ENCODE measurements at places on chromosomes 2 and 18.
A peak's percentile ranks its signal among the peaks of the same experiment; 100 is the strongest.

DNA sequence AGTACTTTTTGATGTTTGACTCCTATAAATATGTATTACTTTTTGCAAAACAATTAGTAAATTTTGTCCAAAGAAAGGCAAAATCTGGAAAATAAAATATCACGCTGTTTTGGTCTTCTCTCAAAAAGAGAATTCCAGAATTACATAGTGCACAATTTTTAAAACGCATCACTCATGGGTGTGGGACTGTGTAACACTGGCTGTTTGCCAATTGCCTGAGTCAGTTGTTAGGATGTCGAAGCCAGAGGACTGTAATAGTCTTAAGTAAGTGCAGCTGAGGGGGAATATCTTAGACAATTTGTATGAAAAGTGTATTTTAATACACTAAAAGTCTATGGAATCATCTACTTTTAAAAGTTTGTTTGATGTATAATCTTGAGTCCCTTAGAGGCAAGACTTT is 24.1 kb upstream of the EPHA4 start:
- DNase-seq = peak; percentile 10

DNA sequence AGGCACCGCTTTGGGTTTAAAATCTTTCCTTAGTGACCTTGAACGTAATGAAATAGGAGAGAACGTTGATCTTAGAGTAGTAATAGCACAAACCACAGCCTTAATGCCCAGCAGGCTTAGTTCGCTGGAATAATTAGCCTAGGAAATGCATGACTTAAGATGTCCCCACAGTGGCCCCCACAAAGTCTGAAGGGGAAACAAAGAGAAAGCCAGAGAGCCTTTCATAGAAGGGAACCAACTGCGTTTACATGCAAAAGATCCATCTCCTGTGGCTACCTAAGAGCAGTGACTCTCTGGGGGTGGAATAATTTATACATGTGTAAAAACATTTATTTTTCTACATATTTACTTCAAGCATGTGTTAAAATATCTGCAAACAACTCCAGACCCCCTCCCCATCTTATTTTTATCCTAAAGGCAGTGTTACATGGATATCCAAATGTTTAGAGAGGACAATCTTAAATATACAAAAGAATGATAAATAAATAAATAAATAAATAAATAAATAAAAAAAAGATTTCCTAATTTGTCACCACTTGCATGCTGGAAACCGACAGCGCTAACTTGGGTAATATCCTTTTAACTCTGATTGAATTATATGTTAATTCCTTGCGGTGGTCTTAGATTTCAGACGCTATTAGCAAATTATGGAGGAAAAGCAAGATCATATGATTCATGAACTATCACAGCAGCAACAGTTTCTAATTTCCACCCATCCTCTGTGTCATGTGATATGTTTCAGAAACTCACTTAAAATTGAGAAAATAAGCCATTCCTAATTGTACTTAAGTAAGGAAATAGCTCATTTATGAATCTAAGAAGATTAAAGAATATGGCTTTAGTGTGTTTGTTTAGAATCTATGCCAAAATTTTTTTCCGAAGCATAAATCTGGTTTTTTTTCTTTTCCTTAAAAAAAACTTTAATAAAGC is 23.4 kb upstream of the CYP1B1 start:
- DNase-seq = no peak

DNA sequence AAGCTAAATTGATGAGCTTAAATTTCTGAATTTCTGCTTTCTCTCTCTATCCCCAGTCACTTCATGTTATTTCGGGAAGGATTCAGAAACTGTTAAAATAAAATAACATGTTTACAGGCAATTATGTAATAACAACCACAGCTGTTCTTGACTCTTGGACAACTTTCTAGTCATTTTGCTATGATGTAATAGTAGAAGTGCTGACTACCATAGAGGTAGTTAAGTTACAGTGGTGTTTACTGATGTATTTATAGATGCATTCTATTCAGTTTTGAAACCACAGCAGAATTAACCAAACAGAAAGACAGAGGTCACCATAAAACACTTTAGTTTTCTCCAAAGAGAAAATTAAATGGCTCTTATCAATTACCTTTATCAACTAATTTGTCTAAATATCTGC is 1292.0 kb upstream of the CHAC2 start:
- DNase-seq = no peak

GRCh38 chr2:224287531-224287930 is 114.4 kb downstream of the FAM124B start:
- no peak for DNase-seq

- no peak for DNase-seq
Observed at GRCh38 chr2:183773775-183774174, 649.5 kb downstream of the NUP35 start.

DNA sequence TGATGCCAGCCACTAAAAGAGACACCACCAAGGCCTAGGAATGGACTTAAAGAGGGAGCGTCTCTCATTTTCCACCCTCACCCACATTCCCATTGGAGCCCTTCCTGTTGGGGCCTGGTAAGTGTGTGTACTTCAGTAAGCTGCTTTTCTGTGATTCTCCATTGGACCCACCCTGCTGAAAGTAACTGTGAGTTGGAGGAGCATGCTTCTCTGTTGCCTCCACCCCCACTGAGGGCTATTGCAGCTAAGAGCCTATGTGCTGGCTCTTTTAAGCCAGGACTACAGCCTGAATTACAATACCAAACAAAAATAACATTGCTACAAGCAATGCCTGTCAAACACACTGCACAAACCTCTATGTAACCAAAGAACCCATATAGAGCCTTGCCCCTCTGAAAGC is 81.1 kb downstream of the TRABD2A start:
- no peak for DNase-seq

DNA sequence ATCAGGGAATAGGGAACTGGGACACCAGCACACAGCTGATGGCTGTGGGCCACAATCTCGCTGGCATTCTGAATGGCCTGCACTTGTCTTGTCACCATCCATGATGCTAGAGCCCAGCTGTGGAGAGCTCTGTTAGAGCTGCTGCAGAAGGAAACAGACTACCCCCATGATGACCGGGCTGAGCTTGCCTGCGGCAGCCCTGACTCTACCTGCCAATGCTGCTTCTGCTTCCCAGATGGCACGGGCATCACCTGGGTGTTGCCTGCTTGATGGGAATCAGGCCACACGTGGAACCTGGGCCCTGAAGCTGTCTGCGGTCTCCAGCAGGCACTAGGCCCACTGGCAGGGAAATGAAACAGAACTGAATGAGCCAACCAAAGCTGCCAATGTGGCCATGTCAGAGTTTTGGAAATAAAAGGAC is 11.2 kb upstream of the DAW1 start:
- no peak for DNase-seq

DNA sequence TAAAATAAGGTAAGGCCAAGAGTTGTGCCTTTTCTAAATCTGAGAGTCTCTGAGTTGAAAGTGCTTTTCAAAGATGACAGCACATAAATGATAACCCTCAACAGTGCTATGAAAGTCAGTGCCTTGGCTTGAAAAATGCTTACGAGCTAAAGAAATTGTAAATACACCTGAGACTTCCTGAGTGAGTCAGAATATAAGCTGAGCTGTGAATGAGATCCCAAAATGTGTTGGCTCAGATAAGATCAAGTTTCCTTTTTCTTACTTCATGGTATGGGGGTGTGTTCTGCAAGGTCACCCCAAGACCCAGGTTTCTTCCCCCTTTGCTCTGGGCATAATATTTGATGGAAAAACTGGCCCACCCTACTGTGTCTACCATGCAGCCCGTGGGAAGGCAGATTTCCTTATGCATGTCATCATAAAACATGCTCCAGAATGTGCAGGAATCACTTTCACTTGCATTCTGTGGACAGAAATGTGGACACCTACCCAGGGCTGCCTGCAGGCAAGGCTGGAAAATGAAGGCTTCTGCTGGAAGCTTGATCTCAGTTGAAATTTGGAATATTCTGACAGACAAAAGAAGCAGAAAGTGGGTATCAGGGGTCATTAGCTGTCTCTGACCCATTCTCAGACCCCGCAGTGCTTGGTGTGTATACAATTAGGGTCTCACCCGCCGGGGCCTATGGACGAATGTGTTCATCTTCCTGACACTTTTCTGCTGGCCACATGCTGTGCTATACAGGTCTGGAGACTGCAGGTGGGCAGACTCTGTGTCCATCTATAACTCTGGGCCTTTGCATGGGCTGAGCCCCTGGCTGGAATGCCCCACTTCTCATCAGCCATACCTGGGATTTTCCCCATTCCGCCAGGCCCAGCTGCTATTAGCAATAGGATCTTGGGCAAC is 212.6 kb downstream of the SH3RF3 start:
- DNase-seq = no peak

DNA sequence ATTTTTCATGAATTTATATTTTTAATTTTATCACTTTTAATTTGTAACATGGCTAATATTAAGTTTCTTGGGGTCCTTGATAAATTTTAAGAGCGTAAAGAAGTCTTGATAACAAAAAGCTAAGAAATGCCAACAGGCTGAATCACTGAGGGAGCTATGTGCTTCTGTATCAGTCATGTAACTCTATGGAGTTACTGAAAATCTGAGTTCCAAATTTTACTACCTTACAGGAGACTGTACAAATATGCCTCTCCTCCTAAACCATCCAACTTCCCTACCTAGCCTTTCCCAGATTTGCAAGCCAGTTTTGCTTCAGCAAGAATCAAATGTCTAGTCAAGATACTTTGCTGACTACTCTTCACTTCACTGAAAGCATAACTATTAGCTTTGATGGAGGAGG is 35.7 kb downstream of the FEZ2 start:
- no peak for DNase-seq

Data from GM04503 (cell line).